ENCODE measurements at places on chromosomes 7 and 10.

DNA sequence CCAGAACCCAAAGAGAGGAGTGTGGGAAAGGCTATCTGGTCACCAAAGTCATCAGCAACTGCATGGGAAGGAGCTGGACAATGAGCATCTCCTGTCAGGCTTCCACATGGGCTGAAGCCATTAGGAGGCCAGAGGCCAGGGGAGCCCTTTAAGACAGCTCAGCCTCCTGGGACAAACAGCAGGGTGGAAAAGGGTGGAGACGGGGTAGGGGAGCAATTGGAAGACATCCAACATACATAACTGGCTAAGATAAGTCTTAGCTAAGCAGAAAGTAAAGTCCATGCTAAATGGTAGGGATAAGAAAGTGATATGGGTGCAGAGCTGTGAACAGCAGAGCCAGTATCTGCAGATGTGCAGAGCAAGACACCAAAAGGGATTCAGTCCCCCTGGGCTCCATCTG, 1.5 kb upstream of the OAT start:
- DNase-seq, result no peak

- no peak for DNase-seq
These were observed 155.7 kb upstream of the TNS3 start for GRCh38 chr7:47737601-47738000.

- DNase-seq, result no peak
These were observed 16.7 kb upstream of the FRA10AC1 start for GRCh38 chr10:93718937-93719725.

GRCh38 chr10:75283671-75284470, 48.1 kb upstream of the COMTD1 start:
- peak; percentile 92 for DNase-seq

DNA sequence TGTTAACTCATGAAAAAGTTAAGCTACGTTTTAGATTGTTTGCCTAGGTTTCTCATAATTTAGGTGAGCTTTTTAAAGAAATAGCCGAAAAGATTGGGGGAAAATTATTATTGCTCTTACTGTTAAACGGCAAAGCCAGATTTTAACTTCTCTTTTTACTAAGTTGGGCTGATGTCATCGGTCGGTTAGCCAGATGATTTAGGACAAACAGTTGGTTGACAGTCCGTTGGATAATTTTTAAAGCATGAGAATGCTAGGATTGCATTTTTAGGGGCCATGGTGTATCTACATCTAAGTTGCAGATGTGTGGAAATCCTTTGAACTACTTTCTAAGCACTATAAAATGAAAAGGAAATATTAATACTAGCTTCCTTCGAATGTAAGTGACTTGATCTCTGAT, 280.9 kb upstream of the AKR1E2 start:
- DNase-seq, result peak; percentile 68

- no peak for DNase-seq
These were observed 173.8 kb upstream of the SMIM30 start for GRCh38 chr7:113292105-113292504.

DNA sequence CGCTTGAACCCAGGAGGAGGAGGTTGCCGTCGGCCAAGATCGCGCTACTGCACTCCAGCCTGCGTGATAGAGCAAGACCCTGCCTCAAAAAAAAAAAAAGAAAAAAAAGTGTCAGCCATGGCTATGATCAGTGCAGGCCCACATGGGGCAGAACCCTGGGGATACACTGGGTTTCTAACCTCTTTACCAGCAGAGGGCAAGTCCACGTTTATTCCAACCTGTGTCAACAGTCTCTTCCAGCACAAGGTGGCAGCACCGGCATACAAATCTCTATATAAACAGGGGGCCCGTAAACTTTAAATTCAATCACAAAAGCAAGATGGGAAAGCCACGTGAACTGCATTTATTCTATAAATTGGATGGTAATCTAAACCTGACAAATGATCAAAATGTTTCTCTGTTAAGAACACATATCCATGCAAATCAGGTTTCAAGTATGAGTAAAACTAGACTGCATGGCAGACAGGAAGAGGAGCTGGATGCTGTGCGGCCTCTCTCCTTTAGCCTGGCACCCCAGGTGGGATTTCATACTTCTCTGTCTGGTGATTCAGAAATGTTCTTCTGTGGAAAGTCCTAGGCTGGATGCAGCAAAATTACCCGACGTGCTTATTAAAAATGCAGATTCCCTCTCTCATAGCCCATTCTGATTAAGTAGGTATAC, 60.0 kb upstream of the STEAP1B start:
- DNase-seq, result peak; percentile 83

DNA sequence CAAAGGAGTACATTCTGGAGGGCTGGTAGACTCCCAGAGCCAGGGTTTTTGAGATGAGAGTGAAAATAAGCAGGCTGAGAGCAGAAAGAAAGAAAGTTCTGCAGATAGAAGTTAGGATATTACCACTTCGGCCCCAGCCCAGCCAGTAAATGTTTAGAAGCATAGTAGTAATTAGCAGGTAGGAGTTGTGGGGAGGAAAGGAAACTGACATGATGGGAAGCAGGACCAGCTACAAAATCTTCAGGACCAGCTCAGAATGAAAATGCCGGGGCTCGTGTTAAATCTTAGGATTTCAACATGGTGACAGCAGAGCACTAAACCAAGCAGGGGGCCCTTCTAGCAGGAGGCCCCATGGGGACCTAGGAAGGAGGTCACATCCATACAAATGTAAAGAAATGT, 28.7 kb downstream of the PRSS2 start:
- no peak for DNase-seq

DNA sequence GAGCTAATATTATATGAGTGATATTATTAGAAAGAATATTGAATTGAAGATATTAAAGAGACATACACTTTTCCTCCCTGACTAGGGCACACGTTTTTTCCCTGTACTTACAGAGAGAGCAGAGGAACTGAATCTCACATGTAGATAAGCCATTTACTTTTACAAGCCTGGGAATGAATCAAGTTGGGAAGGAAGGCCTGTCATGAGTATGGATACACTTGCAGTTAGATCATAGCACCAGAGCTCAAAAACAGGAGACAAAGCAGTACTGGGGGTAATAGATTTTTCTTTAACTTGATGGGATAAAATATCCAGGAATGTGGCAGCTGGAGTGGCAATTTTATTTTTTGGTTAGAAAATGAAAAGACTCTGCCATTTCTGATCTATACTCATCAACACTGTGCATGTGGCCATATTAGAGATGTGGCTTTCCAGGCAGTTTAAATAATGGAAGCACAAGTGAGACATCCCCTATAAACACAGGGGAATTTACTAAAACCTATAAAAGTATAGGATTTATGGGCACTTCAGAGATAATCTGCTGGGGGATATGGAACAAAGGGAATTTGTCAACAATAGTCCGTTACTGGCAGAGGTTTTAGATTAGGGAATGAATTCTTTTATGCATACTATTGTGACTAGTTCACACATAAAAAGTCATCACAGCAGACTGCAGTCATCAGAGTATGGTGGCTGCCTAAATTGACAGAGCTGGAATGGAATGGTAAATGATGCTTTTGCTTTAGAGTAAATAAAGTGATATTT, 657.7 kb upstream of the MBL2 start:
- no peak for DNase-seq

GRCh38 chr10:88150339-88150738, 286.9 kb downstream of the PTEN start:
- peak; percentile 56 for DNase-seq

DNA sequence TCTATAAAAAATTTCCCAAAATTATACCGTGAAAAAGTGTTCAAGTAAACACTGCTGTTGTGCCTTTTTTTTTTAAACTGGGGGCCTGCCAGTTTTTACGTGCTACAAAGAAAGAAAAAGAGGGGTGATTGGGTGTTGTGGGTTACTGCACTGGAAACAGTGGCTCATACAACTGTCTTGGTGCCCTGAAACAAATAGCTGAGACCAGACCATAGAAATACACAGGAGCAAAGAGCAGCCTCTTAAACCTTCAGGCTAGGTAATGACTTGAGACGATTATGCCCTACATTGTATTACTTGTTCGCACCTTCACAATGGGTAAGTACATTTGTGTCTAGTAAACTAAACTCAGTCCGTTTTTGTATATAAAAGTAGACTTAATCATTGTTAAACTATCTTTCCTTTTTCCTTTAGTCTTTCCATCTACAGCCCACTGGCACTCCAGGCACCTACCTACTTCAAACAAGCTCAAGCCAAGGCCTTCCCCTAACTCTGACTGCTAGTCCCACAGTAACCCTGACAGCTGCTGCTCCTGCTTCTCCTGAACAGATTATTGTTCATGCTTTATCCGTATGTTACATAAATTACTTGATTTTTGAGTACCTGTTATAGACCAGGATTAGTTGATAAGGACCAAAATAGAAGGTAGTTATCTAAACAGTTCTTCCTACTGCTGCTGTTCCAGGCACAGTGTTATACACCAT, 26.6 kb downstream of the TMEM243 start:
- no peak for DNase-seq

GRCh38 chr7:50718876-50719275, 63.8 kb downstream of the GRB10 start:
- DNase-seq, result no peak

- DNase-seq, result no peak
These were observed 1119.8 kb upstream of the LRRTM3 start for GRCh38 chr10:65805993-65806392.

DNA sequence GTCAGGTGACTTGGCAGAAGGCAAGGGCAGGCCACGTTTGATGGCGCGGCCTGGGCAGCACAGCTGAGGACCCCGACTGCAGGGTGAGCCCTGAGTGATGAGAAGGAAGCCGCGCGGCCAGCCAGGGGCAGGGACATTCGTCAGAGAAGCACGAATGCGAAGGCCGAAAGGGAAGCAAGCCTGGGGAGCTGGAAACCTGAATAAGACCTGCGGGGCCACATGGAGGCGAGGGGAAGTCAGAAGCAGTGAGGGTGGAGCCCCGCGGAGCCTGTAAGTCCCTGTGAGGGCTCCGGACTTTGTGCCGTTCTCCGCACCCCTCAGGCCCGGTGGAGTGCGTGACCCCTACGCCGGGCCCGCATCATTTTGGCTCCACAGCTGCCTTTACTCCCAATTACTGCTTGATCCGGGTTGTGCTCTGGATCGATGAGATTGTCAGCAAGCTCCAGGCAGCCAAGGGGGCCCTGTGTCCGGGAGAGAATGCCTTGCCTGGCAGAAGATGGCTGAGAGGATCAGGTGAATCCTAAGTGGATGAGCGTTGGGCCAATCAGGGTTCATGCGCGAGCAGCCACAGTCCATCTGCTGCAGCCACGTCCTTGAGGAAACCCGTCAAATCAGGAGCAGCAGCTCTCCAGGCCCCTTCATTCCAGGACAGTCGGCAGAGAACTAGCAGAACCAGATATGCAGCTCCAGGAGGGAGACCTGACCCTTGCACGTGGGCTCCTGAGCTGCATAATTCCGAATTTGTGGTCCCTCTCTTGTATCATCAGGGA, 293.3 kb upstream of the SHH start:
- DNase-seq, result no peak

DNA sequence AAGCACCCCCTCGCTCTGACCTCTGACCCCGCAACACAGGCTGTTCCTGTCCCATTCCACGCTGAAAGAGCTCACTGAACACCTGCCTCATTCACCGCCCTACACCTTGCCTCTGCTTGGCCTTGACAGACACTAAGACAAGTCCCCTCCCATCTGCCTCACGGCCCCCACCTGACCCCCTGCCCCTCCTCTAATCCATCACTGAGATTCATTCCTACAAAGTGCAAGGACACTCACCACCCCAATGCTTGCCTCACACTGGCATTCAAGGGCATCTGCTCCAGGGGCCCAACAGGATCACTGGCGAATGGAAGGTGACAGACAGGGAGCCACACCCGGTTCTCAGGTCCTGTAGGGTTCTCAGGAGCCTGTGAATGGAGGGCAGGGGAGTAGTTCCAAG, 68.1 kb upstream of the NANOS1 start:
- no peak for DNase-seq

DNA sequence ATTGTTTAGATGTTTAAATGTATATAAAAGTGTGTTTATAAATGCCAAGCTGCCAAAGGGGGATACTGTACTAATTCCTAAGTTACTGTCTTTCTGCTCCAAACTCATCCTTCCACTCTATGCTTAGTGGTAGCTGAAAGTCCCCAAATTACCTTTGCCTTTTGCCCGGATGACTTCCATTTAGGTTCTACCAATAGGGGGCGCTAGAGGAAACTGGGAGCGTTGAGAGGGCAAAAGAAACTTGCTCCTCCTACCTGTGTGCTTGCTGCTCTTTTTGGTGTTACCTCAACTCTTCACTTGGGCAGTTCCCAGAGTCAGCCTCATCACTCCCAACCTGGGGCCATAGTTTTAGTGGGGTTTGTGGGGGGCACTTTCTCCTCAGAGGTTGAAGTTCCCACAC, 5.9 kb upstream of the OR2A25 start:
- DNase-seq, result no peak

DNA sequence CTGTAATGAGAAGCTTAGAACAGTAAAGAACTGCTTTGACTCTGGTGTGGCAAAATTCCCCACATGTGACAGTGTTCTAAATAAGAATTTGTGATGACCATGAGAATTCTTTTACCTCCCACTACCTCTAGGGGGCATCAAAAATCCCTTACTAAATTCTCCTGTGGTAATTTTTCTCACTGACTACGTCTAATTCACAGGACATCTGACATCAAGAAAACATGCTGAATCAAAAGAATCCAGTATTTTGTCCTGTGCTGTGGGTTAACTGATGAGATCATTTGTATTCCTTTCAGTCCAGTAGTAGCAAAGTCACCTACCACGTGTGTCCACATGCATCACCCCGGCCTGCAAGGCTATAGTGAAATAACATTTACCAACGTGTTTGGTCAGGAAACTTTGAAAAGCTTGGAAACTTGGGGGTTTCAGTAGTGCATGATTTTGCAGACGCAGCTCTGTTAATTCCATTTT, 103.8 kb downstream of the ATE1 start:
- peak; percentile 47 for DNase-seq

DNA sequence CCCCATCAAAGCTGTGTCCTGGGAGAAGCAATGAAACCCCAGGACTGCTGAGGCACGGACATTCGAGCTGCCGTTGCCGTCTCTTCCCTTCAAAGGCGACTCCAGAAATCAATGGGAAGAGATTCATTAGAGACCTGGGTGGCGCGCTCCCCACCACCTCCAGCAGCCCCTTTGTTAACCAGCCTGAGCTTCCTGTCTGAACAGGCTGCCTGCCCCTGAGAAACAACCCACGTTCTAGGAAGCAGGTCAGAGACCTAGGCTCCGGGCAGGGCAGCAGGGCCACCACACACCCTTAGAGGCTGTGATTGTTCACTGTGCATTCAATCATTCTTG, 110.9 kb upstream of the PPIF start:
- no peak for DNase-seq

- no peak for DNase-seq
These were observed 25.0 kb downstream of the SHH start for GRCh38 chr7:155787171-155787851.

GRCh38 chr7:98616381-98617050, 569 bp upstream of the NPTX2 start:
- no peak for DNase-seq

- no peak for DNase-seq
These were observed 22.6 kb upstream of the DDX50 start for GRCh38 chr10:68878496-68878895.

GRCh38 chr10:24465124-24465874, 256.4 kb downstream of the KIAA1217 start:
- DNase-seq, result peak; percentile 89

DNA sequence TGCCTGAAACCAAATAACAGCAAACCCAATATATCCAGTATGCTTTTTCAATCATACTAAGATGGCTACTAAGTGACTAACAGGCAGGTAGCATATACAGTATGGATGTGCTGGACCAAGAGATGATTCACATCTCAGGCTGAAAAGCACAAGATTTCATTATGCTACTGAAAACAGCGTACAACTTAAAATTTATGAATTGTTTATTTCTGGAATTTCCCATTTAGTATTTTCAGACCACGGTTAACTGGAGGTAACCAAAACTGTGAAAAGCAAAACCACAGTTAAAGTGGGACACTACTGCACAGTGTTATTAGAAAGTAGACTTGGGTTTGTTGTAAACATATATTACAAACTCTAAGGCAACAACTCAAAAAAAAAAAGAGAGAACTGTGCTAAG, 91.5 kb downstream of the KMT2C start:
- no peak for DNase-seq

Measured in fibroblast of skin of right biceps (primary cell).